ENCODE measurements at places on chromosomes 16 and 17. TPM values are rescaled to one million over a fixed set of nuclear protein-coding genes. Genes with fewer than 3 reads are reported as not detected.

TMEM88 gene
- total RNA-seq = 1.1 TPM

B9D1 gene
- total RNA-seq = 21.6 TPM

TBC1D28 gene
- not detected for total RNA-seq

TUBB3 gene
- 463 TPM for total RNA-seq

- peak; percentile 43 for DNase-seq
Observed at GRCh38 chr16:23148513-23149266, 562 bp downstream of the USP31 start.

DNA sequence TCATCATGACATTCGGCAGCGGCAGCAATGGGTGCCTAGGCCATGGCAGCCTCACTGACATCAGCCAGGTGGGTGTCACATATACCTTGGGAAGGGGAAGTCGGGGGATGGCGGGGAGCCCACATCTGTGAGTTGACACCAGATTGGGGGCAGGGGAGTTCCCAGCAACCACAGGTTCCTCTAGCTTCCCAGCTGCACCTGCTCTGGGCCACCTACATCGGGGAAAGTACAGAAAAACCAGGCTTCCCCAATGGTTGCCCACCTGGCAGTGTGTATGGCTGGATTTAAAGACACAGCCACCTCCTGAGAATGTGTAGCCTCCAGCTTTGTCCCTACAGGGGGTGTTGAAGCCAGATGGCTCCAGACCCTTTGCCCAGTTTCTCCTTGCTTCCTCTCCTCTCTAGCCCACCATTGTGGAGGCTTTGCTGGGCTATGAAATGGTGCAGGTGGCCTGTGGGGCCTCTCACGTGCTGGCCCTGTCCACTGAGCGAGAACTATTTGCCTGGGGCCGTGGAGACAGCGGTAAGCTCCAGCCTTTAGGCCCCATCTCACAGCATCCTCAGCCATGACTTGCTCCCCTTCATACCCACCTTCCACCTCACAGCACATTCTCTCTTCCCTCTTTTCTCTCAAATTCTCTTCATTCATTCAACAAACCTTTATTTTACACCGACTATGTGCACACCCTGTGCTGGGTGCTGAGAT lies 5.0 kb upstream of the TRAF4 start:
- no peak for DNase-seq

DNA sequence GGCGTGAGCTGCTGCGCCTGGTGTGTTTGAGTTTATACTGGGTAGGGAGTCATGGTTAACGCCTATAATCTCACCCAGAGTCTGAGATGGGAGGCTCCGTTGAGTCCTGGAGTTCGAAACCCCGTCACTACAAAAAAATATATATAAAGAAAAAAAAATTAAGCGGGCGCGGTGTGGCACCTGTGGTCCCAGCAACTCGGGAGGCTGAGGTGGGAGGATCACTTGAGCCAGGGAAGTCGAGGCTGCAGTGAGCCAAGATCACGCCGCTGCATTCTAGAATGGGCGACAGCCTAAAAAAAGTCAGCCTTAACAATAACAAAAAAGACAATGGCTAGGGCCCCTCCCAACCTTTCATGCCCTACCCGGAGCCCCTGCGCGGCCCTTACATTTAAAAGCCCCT lies 17.2 kb upstream of the PRR14 start:
- DNase-seq = no peak

DNA sequence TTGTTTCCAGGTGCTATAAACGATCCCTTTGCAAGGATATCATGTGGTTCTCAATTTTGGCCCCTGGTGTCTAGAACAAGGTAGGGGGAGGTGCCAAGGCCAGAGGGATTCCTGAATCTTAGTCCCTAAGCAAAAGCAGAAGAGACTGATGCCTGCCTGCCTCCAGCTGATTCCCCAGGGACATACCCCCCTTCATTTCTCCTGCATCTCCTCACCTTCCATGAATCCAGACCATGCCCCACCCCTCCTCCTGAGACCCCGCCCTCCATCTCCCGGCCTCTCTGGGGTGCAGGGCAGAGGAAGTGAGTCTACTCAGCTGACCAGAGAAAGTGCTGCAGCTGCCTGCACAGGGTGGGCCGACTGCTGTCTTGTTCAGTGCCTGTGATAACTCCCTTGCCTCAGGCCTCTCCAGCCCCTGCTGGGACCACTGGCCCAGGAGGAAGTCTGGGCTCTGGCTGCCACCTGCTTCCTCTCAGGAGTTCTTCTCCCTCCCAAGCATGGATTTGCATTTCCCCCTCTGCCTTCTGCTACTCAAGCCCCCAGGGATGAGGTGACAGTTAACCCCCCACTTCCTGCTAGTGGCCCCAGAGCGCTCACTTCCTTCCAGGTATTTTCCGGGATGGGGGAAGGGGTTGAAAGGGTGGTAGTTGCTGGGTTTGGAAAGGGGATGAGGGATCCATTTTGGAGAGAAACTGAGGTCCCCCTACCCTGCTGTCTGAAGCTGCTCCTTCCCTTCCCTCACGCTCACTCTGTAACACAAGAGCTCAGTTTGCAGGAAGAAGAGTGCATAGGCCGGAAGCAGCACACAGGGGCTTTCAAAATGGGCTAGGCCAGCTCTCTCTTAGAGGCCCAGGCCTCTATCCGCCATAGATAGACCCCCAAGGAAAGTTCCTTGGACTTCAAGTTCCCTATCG lies 10.5 kb upstream of the TSPOAP1 start:
- DNase-seq = peak; percentile 69

- DNase-seq = peak; percentile 92
Observed at GRCh38 chr17:67994817-67995569, 1.3 kb downstream of the C17orf58 start.

Measured in LHCN-M2 (cell line).